Ovary (tissue), 10 donors: ENCODE measurements at places on chromosomes 2 and 18. TPM values are rescaled to one million over a fixed set of nuclear protein-coding genes. Genes with fewer than 3 reads are reported as not detected.

GRCh38 chr2:126656431-126657147 is 631 bp downstream of the GYPC start:
- H3K4me1 ChIP-seq = peaks cover 29% of the 10 kb centered on the region
- H3K36me3 ChIP-seq = no peaks in the 10 kb centered on the region
- DNase-seq = peak; percentile 77
- peak overlapping the region; percentile 87 for H3K27ac ChIP-seq
- H3K4me3 ChIP-seq = peak overlapping the region; percentile 74
- H3K27me3 ChIP-seq = no peaks in the 10 kb centered on the region

DNA sequence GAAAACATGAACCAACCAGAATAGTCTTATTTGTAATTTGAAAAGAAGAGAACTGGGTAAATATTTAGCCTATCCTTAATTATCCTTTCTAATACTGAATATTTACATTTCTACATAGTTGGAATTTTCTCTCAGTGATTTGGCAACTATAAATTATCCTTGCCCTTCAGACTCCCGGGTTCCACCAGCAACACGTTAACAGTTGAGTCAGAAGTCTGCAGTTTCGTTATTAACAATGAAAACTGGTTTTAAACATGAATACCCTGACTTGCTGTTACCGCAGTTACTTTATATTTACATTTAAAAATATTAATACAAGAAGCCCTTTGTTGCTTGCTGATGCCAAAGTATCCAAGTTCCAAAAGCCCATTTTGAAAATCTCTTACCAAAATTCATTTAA is 673.0 kb downstream of the ARHGAP15 start:
- no peaks in the 10 kb centered on the region for H3K36me3 ChIP-seq
- no peak overlapping the region for H3K27ac ChIP-seq
- no peaks in the 10 kb centered on the region for H3K27me3 ChIP-seq
- no peak for DNase-seq

DNA sequence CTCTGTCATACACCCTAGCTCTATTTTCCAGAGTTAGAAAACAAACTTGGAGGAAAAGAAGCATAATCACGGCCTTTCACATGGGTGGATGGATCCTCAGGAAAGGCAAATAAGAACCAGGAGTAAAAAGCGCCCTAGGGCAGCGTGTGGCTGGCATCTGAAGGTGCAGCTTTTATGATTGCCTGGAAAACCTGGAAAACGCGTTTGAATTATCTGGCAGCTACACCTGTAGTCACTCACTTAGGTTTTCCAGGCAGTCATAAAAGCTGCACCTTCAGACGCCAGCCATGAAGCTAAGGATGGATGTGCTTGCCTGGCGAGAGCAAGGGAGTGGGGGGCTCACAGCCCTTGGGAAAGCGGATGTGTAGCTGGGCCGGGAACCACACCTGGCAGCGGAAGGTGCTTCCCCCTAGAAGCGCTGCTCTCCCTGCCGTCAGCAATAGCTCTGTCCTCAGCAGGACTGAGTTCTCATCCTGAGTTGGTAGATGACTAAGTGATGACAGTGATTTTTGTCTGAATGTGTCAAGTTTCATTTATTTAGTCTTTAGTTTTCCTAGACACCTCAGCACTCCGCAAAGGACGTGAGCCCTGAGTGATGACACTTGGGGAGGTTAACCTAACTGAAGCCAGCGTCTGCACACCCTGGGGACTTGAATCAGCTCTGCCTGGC is 82.0 kb downstream of the DCDC2C start:
- H3K4me3 ChIP-seq = no peak overlapping the region
- H3K4me1 ChIP-seq = no peaks in the 10 kb centered on the region
- H3K27ac ChIP-seq = no peak overlapping the region
- no peaks in the 10 kb centered on the region for H3K36me3 ChIP-seq

GRCh38 chr2:3433776-3434400 is 54.4 kb downstream of the TRAPPC12 start:
- DNase-seq = no peak
- H3K27ac ChIP-seq = no peak overlapping the region
- H3K4me1 ChIP-seq = no peaks in the 10 kb centered on the region
- H3K27me3 ChIP-seq = no peaks in the 10 kb centered on the region
- no peaks in the 10 kb centered on the region for H3K36me3 ChIP-seq
- no peak overlapping the region for H3K4me3 ChIP-seq

- no peaks in the 10 kb centered on the region for H3K36me3 ChIP-seq
- no peak for DNase-seq
- H3K27ac ChIP-seq = no peak overlapping the region
These were observed 130.9 kb upstream of the RND3 start for GRCh38 chr2:150618245-150618895.

DNA sequence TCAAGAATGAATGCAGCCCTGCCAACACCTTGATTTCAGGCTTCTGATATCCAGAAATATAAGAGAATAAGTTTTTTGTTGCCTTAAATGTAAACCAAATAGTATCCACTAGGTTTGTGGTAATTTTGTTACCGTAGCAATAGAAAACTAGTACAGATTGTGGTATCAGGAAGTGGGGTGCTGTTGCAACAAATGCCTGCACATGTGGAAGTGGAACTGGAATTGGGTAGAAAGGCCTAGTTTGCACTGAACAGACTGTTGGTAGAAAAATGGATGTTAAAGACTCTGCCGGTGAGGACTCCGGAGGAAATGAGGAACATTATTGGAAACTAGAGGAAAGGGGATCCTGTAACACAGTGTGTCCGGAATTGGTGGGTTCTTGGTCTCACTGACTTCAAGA is 145.8 kb upstream of the MGAT5 start:
- H3K36me3 ChIP-seq = no peaks in the 10 kb centered on the region
- no peak overlapping the region for H3K4me3 ChIP-seq
- no peak overlapping the region for H3K27ac ChIP-seq
- no peaks in the 10 kb centered on the region for H3K27me3 ChIP-seq
- no peaks in the 10 kb centered on the region for H3K4me1 ChIP-seq
- DNase-seq = no peak

DNA sequence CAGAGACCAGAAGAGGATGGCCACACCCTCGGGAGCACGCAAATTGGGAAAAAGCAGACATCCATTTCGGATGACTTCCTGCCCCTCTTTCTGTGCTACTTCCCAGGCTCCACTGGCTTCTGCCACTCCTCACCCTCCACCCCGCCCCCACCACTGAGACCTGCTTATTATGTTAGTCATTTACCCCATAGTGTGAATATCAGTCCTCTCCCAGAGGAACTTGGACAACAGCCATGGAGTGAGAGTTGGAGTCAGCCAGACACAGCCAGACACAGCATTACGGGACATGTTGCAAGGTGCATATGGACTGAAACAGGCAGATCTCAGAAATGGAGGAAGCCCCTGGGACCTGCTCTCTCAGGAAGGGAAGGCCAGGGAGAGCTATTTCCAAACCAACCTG is 51.8 kb downstream of the CTIF start:
- no peak for DNase-seq
- H3K27me3 ChIP-seq = no peaks in the 10 kb centered on the region
- peaks cover 15% of the 10 kb centered on the region for H3K4me1 ChIP-seq
- H3K4me3 ChIP-seq = no peak overlapping the region
- no peaks in the 10 kb centered on the region for H3K36me3 ChIP-seq

GRCh38 chr2:116935097-116935814 is 879.2 kb upstream of the DDX18 start:
- no peaks in the 10 kb centered on the region for H3K36me3 ChIP-seq
- no peaks in the 10 kb centered on the region for H3K27me3 ChIP-seq
- no peak overlapping the region for H3K4me3 ChIP-seq
- H3K27ac ChIP-seq = no peak overlapping the region

DNA sequence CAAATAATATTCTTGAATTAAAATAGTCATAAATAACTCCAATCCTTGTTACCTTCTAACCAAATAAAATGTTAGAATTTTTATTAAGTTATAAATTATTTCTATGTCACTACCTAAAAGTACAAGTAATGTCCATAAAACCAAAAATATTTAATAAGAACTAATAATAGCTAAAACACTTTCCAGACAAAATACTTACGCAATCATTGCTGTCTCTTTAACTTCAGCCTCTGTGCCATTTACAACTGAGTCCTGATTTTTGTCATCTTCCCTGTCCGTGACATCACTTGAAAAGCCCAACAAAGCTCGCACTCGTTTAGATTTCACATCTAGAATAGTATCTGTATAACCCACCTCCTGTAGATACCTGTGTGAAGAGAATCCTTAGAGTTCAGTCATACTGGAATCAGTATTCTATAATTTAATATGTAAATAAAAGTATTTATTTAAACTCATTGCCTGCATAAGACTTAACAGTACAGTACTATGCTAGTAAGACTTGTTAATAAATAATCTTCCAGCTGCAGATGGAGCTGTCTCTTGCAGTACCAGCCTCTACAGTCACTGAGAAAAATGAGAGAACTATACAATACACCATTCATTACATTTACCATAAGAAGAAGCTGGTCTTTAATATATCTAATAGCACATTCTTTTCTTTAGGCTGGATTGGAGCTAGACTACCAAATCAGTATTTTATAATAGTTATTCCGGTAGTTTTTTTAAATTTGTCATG is 63.8 kb downstream of the STRN start:
- DNase-seq = no peak
- no peak overlapping the region for H3K4me3 ChIP-seq
- H3K27ac ChIP-seq = no peak overlapping the region
- no peaks in the 10 kb centered on the region for H3K27me3 ChIP-seq
- no peaks in the 10 kb centered on the region for H3K4me1 ChIP-seq
- no peaks in the 10 kb centered on the region for H3K36me3 ChIP-seq

GRCh38 chr2:151053661-151053990 is 208.0 kb downstream of the RBM43 start:
- H3K27ac ChIP-seq = no peak overlapping the region
- no peak overlapping the region for H3K4me3 ChIP-seq
- H3K27me3 ChIP-seq = no peaks in the 10 kb centered on the region

DNA sequence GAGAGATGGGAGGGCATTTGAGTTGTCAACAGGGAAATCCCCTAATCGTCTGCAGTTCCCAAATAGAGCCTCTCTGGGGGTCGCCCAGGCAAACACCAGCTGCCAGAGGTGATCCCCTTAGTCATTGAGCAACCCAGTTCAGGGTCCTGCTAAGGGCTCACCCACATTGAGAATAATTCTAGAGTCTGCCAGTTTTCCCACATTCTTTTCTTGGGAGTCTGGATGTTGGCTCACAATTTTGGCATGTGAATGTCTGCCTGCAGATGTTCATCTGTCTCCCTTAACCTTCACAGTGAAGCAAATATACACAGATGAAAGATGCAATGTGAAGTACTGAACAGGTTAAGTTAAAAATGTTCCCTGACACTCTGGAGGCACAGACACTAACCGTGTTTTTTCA is 11.4 kb upstream of the SMIM21 start:
- H3K27ac ChIP-seq = no peak overlapping the region
- no peak for DNase-seq
- no peak overlapping the region for H3K4me3 ChIP-seq
- no peaks in the 10 kb centered on the region for H3K27me3 ChIP-seq
- no peaks in the 10 kb centered on the region for H3K4me1 ChIP-seq
- no peaks in the 10 kb centered on the region for H3K36me3 ChIP-seq

DNA sequence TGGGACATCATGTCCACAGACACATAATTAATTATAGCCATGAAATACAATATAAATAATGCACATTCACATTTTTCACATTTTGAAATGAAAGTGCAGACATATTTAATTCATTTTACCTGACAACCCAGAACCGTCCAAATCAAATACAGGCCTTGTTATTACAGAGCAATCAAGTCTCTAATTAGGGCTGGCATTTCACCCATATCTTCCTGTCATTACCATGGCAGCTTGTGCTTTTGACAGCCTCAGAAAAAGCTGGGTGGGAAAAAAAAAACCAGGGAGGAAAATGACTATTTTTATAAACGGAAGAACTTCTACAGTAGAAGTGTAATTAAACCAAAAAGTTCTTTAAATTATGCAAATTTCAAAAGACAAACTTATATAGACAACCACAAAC is 436.4 kb downstream of the FBXO15 start:
- no peaks in the 10 kb centered on the region for H3K4me1 ChIP-seq
- no peak overlapping the region for H3K27ac ChIP-seq
- H3K4me3 ChIP-seq = no peak overlapping the region
- H3K36me3 ChIP-seq = no peaks in the 10 kb centered on the region

DNA sequence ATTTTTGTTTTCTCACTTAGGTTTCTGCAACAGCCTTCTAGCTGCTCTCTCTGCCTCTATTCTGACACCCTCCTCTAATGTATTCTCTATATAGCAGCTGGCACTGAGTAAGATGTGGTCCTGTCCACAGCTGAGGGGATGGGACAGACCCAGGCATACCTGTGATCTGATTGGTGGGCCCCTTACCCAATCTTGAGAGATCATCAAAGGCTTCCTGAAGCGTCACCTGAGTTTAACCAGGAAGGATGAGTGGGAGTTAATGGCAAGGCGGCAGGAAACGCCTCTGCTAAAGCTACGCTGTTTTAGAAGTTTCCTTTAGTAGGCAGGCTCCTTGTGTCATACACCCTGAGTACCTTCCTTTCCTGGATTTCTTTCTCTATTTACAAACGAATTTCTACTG is 5.7 kb upstream of the TET3 start:
- no peaks in the 10 kb centered on the region for H3K36me3 ChIP-seq
- H3K4me3 ChIP-seq = no peak overlapping the region
- no peak for DNase-seq
- no peaks in the 10 kb centered on the region for H3K27me3 ChIP-seq

DNA sequence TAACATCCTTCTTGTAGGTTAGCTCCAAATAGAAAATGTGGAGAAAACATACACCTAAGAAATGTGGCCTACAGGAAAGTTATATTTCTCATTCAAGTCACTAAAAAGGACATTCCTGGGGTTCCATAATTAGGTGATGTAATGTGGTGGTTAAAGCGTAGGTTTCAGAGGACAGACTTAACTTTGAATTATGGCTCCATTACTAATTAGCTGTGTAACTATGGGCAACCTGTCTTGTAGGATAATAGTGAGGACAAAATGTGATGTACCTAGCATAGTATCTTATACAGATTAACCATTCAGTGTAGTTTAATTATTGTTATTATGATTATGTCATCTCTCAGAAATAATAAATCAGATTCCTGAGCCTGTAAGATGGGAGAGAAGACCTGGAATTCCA is 602.5 kb downstream of the TSN start:
- no peaks in the 10 kb centered on the region for H3K27me3 ChIP-seq
- no peak overlapping the region for H3K27ac ChIP-seq
- H3K4me1 ChIP-seq = no peaks in the 10 kb centered on the region
- no peak for DNase-seq
- no peak overlapping the region for H3K4me3 ChIP-seq

DNA sequence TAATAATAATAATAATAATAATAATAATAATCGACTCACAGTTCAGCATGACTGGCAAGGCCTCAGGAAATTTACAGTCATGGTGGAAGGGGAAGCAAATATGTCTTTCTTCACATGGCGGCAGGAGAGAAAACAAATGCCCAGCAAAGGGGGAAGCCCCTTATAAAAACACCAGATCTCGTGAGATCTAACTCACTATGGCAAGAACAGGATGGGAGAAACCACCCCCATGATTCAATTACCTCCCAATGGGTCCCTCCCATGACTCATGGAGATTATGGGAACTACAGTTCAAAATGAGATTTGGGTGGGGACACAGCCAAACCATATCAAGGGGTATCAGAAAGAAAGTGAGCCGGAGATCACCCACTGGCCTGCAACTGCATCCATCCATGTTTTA is 40.5 kb upstream of the PAPOLG start:
- no peak overlapping the region for H3K27ac ChIP-seq
- no peak for DNase-seq
- no peaks in the 10 kb centered on the region for H3K4me1 ChIP-seq

The ACVR2A gene
- 21.4 TPM for total RNA-seq

The MRPL53 gene
- 93.3 TPM for total RNA-seq

The NT5C1B gene
- total RNA-seq = not detected

The IKZF2 gene
- 3.3 TPM for total RNA-seq
